ENCODE measurements at places on chromosomes 12 and 14. TPM values are rescaled to one million over a fixed set of nuclear protein-coding genes. Genes with fewer than 3 reads are reported as not detected.

GRCh38 chr14:64536488-64537245 is 3.9 kb upstream of the HSPA2 start:
- no peak for DNase-seq

DNA sequence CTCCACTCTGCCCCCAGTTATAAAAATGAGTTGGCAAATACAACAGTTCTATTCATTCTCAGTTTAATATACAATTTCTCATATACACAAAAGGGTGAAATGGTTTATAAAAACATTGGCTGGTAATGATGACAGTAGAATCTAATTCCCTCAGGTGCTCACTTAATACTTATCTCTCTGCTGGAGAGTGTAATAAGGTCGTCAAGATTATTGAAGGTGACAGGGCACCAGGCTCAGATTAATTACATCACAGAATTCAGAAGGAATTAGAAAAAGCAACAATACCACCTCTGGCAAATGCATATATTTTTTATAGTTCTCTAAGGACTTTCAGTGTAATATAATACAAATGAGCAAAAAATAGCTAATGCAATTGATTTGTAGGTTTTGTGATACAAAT is 42.3 kb downstream of the ATXN7L3B start:
- DNase-seq: no peak

DNA sequence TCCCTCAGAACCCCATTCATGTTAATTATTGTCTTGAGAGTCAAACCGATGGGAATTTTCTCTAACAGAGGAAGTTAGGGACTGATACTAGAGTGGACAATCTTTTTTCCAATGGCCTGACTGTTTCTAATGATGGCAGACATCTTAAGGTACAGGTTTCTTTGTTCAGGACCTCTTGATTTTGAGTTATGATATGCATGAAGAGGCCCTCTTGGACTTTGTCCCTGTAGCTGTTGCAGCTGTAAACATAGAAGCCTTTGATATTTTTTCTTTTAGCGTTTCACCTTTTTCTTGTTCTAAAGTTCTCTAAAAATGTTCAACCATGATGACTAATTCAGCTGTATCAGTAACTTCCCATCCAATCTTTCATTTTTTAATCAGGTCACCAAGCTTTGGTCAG is 53.0 kb downstream of the LGR5 start:
- DNase-seq: no peak

- no peak for DNase-seq
Observed at GRCh38 chr12:66051361-66051760, 79.2 kb downstream of the LLPH start.

GRCh38 chr14:45699471-45699870 is 446.5 kb upstream of the MIS18BP1 start:
- DNase-seq: no peak

DNA sequence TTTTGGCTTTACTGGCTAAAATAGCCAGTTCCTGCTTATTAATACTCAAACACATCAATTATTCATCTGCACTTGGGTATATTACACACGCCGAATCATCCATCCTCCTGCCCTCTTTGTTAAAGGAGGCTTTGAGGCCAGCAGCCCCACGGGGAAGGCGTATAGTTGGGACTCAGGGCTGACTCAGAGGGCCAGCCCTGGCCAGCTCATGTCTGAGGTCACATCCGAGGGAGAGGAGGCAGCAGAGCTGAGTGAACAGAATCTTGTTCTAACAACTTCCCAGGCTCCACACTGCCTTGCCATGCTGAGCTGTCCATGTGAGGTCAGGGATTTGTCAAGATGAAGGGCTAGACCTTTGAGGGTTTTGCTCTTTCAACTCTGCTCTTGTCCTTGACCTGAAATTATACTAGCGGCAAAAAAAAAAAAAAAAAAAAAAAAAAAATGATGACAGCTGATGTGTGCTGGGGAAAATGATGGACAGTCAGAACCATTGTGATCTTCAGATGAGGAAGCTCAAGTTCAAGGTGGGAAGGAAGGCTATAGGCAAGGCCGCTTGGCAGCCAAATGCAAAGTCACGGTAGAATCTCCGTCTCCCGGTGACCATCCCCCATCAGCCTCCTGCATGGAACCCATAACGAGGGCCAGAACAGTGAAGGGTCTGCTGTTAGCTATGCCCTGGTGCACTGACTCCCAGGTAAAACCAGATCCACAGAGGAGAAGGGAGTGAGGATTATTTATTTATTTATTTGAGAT is 12.5 kb upstream of the MARK3 start:
- DNase-seq: peak; percentile 57

The SMCO2 gene
- total RNA-seq: not detected

The LRTM2 gene
- not detected for total RNA-seq

The HOXC12 gene
- total RNA-seq: not detected

The KLRG1 gene
- 0.65 TPM for total RNA-seq

The DNAJC22 gene
- total RNA-seq: 1.0 TPM

The GPRC5A gene
- total RNA-seq: 142 TPM
